Activated CD4-positive, alpha-beta T cell treated with anti-CD3 and anti-CD28 coated beads, Interleukin-2, amount 50 U/mL, for 48 hours (primary cell): ENCODE measurements at places on chromosomes 7 and 10.

DNA sequence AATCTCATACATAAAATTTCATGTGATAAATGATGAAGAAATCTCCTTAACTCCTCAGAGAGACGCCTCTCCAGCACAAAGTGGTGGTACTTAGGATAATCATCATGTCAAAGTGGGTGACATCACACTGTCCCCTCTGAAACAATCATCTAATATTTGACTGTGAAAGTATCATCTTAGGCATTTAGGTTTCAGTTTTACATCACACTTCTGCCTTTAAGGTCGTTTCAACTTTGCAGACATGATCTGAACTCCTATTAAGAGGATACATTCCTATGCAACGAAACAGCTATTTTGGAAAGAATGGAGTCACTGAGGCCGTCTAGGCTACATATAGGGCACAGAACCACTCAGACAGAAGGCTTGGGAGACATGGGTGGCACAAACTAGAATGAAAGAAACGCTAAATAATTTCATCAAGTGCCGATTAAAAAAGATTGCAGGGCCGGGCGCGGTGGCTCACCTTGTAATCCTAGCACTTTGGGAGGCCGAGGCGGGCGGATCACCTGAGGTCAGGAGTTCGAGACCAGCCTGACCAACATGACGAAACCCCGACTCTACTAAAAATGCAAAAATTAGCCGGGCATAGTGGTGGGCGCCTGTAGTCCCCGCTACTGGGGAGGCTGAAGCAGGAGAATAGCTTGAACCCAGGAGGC is 2.0 kb downstream of the VOPP1 start:
- DNase-seq, result no peak

DNA sequence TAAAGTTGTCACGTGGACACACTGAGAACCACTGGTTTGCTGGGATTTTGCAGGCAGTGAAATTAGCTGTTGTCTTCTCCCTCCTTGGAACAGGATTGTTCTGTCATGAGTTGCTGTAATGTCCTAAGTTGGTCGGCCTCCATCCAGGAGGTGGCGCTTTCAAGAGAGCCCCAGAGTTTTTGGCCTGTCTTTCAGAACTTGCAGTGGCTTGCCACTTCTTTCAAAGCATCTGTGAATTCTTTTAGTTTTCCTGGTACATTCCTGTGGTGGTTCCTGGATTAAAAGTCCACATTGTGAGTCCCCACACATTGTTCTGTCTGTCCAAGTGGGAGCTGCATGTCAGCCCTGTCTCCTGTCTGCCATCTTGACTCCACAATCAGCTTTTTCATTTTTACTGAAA is 133.8 kb downstream of the PON1 start:
- no peak for DNase-seq

- no peak for DNase-seq
These were observed 18.4 kb downstream of the TRIM24 start for GRCh38 chr7:138478499-138478908.

- no peak for DNase-seq
These were observed 921.4 kb upstream of the CELF2 start for GRCh38 chr10:10096296-10096695.

- DNase-seq, result peak; percentile 31
These were observed 63.9 kb downstream of the VOPP1 start for GRCh38 chr7:55508221-55509011.

DNA sequence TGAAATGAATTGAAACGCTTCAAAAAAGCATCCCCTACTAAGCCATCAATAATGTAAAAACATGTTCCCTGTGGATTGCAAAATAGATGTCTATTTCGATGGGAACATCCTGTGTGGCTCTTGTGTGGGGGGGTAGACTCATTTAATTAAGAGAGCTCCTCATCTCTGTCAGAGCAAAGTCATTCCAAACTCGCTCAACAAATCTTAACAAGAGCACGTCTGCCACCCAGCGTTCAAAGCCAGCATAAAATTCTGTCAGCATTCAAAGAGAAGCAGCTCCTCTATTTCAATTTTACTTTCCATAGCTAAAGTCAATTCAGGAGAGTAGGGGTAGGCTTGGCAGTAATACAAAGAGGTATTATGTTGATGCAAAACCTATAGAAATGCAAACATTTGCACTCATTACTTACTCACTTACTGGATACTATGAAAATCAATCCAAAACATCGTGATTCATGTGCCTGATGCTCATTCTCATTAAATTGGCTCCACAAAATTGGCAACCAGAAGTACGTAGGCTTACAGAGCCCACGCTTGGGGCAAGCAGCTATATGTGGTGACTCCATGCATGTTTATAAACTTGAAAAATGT is 114.9 kb downstream of the IPMK start:
- peak; percentile 55 for DNase-seq

DNA sequence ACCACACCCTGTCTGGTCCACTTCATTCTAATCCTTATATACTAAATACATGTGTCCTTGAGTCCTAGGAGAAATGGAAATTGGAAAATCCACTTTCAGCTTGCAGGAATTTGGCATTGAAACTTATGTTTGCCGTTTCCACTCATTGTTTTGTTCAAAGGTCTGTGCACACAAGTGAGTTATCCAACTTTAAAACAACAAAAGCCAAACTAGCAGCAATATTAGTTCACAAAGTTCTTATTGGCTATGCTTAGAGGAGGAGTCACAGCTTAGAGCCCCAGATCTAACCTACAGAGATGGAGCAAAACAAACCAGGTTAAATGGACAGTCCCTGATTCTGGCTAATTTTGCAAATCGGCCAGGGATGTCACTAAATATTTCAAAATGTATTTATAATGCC is 44.6 kb upstream of the AFAP1L2 start:
- no peak for DNase-seq

- no peak for DNase-seq
These were observed 540.0 kb downstream of the TCERG1L start for GRCh38 chr10:130771491-130771946.

DNA sequence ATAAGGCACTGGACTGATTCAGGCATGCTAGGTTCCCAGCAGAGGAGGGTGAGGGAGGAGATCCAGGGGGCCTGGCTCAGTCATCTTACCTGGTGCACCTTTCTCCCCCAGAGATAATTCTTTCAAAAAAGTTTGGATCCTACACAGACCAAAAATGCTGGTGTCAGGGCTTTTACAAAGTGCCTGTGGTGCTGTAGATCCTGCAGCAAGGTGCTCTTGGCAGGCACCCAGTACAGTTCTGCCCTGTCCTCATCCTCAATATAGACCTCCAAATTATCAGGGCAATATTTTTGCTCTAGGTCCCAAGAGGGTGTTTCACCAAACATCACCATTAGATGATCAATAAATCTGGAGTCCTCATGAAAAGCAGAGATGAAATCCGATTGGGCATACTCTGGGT is 78.5 kb upstream of the IGFBP3 start:
- DNase-seq, result no peak

DNA sequence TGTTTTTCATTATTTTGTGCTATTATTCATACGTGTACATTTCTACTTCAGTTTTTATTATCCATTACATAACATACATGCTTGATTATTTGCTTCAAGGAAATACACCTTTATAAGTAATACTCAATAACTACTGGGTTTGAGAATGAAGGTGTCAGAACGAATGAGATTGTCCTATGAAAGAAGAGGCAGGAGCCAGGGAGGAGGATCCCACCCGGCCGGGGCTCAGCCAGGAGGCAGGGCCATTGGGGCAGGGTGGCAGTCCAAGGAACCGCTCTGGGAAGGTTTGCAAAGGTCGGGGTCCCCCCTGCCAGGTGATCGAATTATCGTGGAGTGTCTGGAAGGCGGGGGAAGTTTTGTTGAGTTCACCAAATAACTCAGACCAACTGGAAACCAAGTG is 9.1 kb downstream of the TRIM56 start:
- no peak for DNase-seq
